ENCODE measurements at places on chromosomes 3 and 15. TPM values are rescaled to one million over a fixed set of nuclear protein-coding genes. Genes with fewer than 3 reads are reported as not detected.
A peak's percentile ranks its signal among the peaks of the same experiment; 100 is the strongest.

RASGRP1 gene
- 161 TPM for total RNA-seq

- DNase-seq = no peak
Observed at GRCh38 chr15:69158201-69158842, 2.1 kb upstream of the GLCE start.

DNA sequence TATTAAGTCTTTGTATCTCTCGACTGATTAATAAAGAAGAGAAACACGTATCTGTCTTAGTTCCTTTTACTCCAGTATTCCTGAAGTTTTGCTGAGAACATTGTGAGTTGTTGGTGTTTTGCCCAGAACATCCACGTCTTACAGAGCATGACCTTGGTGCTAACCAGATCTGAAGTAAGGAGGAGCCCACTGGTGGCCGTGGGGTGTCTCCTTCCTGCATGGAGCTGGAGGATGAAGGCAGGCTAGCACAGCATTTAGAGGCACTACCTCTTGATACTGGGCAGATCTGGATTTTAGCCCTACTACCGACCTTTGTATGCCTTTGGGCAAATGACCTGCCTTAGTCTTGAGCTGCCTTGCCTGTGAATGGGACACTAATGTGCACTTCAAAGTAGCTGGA, 28.9 kb upstream of the ESYT3 start:
- DNase-seq = no peak

- no peak for DNase-seq
Observed at GRCh38 chr15:45121706-45122417, 7.7 kb downstream of the DUOXA2 start.

STXBP5L gene
- not detected for total RNA-seq

DNA sequence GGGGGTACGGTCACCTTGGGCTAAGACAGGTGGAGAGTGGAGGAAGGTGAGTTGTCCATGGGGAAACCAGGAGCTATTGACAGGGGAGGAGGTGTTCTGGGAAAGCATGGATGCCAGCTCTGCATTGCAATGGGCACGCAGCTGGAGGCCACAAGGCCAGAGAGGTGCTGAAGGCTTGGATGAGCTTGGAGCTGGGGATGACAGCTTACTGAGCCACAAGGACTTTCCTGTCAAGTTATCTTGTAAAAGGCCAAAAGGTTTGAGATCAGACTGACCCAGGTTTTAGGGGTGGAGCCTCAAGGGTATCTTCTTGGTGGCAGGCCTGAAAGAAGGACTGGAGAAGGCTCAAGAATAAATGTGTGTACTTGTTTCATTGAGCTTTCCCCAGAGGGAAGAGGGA, 115.2 kb downstream of the ASB7 start:
- no peak for DNase-seq

GRCh38 chr3:162138509-162138908, 641.9 kb downstream of the OTOL1 start:
- no peak for DNase-seq

GRCh38 chr15:81157195-81157938, 23.3 kb downstream of the CFAP161 start:
- no peak for DNase-seq

DNA sequence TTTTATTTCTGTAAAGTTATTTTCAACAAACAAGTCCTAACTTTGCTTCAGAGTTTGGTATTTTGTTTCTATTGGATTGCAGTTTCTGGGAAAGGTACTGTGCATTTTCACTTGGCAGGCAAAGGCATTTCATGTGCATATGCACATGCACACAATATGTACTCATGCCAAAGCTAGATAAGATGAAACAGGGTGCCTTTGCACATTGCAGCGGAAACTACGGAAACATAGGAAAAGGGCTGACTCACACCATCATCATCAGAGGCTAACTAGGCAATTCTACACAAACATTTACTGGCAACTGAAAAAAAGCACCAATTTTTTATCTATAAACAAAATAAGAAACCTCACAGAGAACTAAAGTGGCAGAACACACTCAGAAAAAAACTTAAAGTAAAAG, 550.6 kb upstream of the NECTIN3 start:
- no peak for DNase-seq

BUB1B gene
- 91.9 TPM for total RNA-seq

DNA sequence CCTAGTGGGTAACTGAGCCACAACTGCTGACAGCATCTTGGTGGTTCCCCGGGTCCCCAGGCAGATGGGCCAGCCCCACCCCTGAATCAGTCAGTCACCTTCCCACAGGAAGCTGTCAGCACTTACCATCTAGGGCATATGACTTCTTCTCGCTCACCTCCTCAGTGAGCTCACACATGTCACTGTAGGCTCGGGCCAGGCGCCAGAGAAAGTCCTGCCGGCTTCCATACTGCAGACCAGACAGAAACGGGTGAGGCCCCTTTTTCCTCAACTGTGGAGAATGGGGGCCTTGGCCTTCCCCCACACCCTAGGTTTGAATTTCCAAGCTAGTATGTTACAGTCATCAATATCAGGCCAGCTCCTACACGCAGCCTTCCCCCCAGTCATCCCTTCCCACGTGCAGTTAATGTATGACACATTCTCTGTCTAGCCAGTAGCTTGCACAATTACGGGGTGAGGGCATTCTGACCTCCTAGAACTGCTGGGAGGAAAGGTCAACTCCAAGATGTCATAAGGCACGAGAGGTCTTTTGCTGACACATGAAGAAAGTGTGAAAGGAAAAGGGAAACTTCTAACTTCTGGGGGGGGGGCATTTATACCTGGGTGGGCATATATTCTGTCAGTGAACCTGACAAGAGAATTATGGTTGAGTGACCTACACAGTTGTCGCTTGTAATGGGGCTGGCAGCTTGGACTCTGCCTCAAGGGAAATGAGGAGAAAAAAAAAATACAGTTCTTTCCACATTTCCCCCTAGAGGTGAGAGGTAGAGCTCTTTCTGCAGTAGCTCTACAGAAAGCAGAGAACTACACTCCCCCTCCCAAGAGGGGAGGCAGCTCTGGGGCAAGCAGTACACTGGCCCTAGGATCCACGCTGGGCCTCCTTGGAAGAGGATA, 10.9 kb downstream of the RMDN3 start:
- DNase-seq = peak; percentile 85

- DNase-seq = no peak
Observed at GRCh38 chr3:11735638-11736037, 91.9 kb upstream of the VGLL4 start.

DNA sequence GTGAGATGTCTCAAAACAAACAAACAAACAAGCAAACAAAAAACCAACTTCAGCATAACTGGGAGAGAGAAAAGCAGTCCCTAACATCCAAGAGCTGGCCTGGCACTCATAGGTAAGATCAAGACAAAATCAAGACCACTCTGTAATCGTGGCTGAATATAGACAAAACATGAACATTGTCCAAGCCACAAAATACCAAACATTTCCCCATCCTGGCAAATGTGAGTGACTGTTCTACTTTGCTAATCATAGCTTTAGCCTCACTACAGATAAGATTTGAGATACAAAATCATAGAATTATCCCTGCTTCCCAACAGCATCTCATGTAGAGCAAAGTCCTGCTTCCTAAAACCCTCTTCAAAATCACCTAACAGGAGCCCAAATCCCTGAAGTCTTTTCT, 116.7 kb upstream of the PRTG start:
- DNase-seq = no peak

DNA sequence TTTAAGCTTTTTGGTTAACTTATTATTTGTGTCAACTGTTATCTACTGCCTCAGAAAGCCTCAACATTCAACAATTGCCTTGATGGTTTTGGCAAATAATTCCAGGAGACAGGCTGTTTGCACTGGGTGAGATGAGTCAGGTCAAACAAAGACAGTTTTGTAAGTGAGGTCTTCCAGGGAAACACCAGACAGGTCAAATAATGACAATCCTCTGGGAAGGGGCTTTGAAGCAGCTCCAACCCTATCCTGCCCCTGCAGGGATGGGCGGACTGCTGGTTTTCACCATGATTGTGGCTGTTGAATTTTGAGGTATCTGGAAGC, 79.4 kb upstream of the PRR23E start:
- no peak for DNase-seq

HTR3E gene
- total RNA-seq = not detected

DNA sequence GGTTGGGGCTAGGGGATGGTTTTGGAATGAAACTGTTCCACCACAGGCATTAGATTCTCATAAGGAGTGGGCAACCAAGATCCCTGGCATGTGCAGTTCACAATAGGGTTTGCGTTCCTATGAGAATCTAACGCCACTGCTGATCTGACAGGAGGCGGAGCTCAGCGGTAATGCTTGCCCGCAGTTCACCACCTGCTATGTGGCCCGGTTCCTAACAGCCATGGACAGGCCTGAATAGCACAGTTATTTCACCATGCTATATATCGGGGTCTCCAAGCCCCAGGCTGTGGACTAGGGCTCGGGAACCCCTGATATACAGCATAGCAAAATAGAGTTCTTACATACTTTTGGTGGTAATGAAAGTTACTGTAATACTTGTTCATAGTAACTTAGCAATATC, 99.9 kb upstream of the THSD4 start:
- no peak for DNase-seq

ACSBG1 gene
- 0.81 TPM for total RNA-seq
